NCI-H1092 (cell line): ENCODE measurements at places on chromosomes 3 and 15.

DNA sequence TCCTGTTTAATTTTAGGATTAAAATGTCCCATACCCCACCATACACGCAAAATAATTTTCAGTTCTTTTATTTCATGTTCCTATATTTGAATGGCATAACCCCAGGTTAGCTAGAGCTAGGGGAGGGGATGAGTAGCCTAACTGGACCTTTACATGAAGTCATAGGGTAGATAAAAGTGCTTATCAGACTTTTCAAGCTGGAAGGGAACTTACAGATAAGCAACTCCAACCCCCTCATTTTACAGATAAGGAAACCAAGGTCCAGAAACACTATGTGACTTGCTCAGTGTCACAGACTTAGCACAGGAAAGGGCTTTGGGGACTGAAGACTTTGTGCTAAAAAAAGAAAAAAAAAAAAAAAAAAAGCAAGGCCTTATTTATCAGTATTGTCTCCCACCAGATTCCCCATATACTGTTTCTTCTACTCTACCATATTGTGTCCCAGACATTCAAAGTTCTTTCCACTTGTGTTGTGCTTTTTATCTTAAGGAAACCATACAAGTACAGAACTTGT lies 10.6 kb upstream of the TNIK start:
- no peak for DNase-seq

DNA sequence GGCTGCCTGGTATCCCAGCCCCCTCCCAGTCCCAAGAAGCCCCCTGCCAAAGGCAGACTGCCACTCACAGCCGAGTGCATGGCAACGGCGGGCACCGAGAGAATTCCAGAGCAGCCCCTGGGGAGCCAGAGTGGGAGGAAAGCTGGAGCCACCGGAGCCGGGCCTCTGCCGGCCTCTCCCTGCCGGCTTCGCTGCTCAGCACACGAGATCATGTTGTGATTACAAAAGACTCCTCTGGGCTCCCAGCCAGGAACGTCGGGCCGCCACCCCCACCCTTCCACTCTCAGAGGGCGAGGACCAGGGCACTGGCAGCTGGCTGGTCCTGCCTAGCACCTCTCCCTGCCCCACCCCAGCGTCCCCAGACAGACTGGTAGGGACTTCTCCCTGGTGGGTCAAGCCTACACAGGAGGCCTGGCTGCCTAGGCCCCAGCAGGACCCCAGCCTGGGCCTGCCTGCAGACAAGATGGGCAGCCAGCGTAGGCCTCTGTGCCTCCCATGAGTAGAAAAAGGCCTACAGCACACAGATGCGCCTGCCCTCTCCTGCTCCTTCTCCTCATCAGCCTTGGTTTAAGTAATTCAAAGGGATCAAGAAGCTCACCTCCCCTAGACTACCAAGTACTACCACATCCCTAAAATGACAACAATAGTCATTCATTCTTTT lies at the start of gene CCDC9B:
Gene CCDC9B (minus strand): TSS at position 200 of the 661 bp plus-strand sequence. CDS start 120 bp downstream, at position 80.
- DNase-seq, result peak; percentile 68

GRCh38 chr3:154904328-154904727 lies 175.8 kb upstream of the MME start:
- no peak for DNase-seq

GRCh38 chr3:8579096-8579495 lies 65.5 kb downstream of the SSUH2 start:
- DNase-seq, result no peak

- no peak for DNase-seq
These were observed at the start of gene PRR20G for GRCh38 chr3:127287840-127288239. Gene PRR20G (minus strand): TSS chr3:127288046. CDS start chr3:127287365, 681 bp downstream.

- no peak for DNase-seq
These were observed 25.0 kb upstream of the GPR160 start for GRCh38 chr3:170012683-170013400.

DNA sequence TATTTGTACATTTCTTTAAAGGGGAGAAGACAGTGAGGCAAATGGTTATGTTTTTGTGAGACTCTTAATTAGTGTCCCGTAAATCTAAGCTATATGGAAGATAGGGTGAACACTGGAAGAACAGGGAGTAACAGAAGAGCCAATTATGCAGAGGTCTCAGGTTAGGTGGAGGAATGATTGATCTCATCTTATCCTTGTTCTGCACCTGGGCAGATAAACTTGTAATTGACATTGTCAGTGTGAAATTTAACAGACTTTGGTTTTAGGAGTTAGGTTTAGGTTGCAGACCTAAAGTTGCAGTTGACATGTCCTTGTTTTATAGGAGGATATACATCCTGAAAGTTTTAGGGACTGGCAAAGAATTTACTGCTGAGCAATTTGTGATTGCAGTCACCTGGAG lies 3.1 kb upstream of the TWF2 start:
- no peak for DNase-seq

- DNase-seq, result no peak
These were observed 164.6 kb upstream of the ICE2 start for GRCh38 chr15:60643555-60643954.

- DNase-seq, result no peak
These were observed 31.0 kb upstream of the AVEN start for GRCh38 chr15:34070003-34070402.

GRCh38 chr3:53545310-53545995 lies 51.0 kb downstream of the CACNA1D start:
- no peak for DNase-seq
